ENCODE measurements at places on chromosomes 13 and 19.

DNA sequence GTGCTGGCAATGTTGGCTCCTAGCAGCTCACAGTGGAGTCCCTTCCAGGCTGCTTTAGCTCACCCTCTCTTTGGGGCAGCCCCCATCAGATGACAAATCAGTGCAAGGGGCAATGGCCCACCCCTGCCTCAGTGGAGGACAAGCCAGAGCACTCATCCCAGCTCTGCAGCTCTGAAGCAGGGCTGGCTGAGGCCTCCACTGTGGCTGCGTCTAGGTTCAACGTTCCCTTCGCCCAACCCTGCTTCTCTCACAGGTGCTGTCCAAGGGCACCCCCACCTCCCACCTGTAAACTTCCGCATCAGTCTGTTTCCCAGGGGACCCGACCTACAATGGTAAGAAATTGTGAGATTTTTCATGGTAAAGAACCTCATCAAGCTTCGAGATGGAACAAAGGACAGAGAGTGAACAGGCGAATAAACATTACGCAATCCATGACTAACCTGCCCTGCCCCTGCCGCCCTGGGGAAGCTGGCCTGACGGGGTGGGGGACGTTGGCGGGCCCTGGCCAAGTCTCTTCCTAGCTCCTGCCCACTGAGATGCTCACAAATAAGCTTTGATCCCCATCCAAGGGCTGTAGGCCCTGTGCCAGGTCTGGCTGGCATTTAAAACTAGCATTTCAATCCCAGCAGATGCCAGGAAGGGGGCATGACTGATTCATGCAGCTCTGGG is 40.5 kb downstream of the DZIP1 start:
- DNase-seq, result no peak

- no peak for DNase-seq
Observed at GRCh38 chr13:78736142-78736541, 77.2 kb upstream of the OBI1 start.

- DNase-seq, result no peak
Observed at GRCh38 chr19:55492362-55492944, 4.2 kb downstream of the SSC5D start.

DNA sequence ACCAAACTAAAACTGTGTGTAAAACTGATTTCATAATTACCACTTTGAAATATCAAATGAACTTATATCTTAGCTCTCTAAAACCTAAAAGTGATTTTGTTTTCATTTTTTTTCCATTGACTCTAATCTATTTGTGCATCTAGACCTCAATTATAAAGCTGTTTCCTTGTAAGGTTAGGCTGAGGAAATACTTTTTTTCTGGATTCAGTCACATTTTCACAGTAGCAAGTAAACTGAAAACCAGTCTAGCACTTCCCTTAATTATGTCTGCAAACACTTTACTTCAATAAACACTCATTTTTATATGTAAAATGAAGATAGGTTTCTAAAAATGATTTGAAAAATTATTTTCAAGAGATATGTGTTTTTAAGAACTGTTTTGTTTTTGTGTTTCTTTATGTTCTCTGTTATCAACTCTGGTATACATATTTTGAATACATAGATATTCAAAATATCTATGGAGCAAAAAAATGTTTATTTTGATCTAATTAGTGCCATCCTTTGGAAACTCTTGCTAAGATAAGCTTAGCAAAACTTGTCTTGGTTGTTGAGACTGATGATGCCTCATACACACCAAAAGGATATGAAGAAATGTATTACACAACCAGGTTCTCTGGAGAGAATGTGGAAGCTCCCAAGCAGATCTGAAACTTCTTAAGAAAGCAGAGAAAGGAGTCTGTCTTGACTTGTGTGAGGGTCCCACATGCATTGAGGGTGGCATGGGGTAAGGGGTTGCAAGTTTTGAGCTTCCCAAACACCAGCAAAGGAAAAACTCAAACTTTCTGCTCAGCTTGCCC is 1887.4 kb downstream of the PCDH9 start:
- no peak for DNase-seq

- DNase-seq, result no peak
Observed at GRCh38 chr13:80363890-80364503, 23.1 kb upstream of the SPRY2 start.

DNA sequence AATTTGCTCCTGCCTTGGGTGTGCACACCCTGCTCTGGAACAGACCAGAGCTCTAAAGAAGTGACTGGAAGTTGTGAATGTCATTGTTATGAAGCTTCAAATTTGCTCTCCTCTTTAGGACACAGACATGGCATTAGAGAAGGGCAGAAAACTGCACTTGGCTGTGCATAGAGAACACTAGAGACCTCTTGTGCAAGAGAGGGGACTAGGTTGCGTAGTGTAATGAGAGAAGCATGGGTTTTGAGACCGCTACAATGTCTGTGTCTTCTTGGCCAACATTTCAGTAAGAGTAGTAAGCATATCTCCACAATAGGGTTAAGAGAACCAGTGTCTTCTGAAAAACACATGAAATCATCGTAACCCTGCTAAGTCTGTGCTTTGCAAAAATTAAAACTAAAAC is 423.3 kb downstream of the SPRY2 start:
- no peak for DNase-seq
